ENCODE measurements at places on chromosomes 7 and 10.

DNA sequence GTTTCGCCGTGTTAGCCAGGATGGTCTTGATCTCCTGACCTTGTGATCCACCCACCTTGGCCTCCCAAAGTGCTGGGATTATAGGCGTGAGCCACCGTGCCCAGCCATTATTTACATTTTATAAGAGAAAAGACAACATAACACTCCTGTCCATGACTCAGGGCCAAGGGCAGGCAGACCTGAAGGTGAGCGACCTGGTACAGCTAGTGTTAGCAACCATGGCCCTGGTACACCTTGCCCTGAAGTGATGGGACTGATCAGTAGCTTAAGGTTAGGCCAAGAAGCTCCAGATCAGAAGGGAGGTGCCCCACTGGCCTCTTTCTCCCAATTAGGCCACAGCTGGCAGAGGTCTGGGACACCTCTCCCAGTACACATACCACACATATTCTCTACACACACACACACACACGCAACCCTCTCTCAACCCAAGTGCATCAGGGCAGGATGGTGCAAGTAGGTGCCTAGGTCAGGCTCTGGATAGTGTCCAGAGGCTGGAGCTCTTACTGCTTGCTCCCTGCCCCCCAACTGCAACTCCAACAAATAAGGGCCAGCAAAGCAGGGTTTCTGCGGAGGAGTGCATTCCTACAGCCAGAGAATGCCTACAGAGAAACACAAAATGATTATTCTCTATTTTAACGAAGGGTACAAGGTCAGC lies 43.8 kb downstream of the DPCD start:
- no peak for DNase-seq

DNA sequence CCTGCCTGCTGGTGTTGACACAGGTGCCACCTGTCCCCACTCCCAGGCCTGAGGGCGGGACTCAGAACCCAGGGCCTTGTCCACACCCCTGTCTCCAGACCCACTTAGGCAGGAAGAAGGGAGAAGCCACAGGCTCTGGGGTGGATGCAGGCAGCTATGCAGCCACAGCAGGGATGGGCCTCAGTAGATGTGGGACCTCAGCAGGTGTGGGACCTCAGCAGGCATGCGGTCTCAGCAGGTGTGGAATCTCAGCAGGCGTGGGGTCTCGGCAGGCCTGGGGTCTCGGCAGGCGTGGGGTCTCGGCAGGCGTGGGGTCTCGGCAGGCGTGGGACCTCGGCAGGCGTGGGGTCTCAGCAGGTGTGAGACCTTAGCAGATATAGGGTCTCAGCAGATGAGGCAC lies 118.0 kb upstream of the PITRM1 start:
- no peak for DNase-seq

DNA sequence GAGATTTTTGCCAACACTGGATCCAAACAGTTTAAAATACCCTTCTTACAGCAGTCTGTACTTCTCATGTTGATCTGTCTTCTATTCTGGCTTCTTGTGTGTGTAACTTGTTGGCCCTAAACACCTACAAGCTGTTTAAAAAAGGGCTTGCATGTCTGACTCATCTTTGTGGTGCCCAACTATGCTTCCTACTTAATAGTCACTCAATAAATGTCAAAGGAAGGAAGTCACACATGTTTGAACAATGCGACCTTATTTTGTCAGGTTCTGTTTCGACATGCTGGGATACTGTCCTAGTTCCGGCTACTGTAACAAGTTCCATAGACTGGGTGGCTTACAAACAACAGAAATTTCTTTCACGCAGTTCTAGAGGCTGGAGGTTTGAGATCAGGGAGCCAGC lies 9.4 kb upstream of the GRK5 start:
- DNase-seq: no peak

DNA sequence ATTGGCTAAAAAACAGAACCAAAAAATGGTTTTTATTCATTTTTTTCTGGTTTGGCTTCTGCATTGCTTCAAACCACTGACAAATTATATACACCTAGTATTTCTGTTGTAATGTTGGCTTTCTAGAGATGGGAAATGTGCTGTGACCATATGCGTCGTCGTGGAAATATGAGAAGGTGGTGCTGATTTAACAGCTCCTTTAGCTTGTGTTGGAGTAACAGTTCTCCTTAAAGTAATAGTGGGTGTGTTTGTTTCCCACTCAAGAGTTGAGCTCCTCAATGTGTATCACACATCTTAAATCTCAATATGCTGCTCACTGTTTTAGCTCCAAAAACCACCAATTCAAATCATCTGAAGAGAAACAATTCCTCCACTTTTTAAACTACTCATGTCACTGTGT lies 196.4 kb downstream of the LHFPL3 start:
- DNase-seq: no peak

GRCh38 chr7:103914147-103914899 lies 75.1 kb downstream of the RELN start:
- DNase-seq: no peak

- no peak for DNase-seq
Observed at GRCh38 chr7:141232286-141233051, 158.6 kb downstream of the TMEM178B start.

DNA sequence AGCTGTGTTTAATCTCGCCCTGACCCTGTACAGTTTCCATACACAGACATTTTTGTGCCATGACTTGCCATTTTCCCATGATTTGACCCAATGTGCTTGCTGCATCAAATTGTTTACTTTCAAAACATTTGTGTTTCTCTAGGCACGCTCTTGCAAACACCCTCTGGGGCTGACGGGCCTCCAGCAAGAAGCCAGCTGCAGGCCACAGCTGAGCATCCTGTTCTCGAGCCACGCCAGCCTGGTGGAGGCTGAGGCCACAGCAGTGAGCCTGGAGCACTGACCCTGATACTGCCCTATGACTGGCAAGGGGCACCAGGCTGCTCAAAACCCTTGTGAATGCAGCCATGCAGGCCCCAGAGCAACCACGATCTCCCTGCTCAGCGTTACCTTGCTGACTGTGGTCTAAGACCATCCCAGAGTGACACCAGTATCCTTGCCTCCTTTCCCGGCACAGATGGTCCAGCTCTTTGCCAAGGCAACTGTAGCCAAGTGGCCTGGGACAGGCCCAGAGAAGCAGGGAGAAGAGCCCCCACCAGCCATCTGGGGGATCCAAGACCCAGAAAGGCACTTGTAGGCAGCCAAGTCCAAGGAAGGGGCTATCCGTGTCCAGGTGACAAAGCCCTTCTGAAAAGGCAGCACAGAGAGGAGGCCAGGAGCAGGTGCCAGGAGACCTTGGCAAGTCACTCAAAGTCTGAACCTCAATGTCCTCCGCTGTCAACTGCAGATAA lies 78.5 kb downstream of the OAT start:
- no peak for DNase-seq

- no peak for DNase-seq
Observed at GRCh38 chr7:158582089-158582456, 5.5 kb downstream of the PTPRN2 start.

DNA sequence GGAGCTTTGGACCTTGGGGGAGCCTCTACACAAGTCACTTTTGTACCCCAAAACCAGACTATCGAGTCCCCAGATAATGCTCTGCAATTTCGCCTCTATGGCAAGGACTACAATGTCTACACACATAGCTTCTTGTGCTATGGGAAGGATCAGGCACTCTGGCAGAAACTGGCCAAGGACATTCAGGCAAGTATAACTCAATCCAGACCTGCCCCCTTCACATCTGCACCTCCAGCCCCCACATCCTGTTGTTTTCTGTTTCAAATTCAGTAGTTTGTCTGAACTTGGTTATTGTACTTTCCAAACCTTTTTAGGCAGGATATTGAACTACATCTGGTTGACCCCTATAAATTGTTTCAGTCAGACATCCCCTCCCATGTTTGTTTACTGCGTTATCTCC lies 62.4 kb upstream of the CC2D2B start:
- DNase-seq: no peak

GRCh38 chr7:108415821-108416536 lies 40.3 kb downstream of the NRCAM start:
- DNase-seq: no peak

GRCh38 chr7:6279937-6280336 lies 7.5 kb upstream of the CYTH3 start:
- DNase-seq: no peak

DNA sequence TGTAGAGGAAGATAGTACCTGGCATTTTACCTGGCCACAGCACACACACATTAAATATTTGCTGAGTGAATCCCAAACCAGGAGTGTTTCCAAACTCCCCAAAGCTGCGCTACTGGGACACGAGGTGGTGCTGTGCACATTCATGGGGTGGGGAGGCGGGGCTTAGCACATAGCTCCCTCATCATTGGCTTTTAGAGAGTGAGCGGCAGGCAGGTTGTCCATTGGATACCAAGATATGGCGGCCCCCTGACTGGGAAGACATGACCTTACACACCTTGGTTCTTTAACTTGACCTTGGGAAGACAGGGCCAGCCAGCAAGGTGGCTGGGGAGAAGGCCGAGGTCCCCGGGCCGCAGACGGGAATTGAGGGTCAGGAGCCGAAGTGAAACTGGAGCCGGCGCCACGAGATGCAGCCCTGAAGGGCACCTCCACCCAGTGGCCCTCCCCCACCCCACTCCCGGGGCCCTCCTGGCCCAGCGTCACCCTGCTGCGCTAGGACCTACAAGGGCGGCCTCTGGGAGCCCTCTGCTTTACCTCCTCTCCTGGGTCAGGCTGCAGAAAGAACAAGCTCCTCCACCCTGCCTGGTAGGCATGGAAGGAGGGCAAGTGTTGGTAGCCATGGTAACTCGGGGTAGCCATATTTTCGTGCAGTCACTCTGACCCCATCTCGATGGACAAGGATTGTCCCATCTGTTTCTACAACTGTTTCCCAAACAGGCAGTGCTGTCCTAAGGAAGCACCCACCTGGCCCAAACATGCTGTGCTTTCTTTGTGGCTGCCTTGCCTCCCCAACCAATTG lies 24.0 kb downstream of the TMEM176A start:
- DNase-seq: no peak

GRCh38 chr7:129351320-129351719 lies 82.9 kb upstream of the STRIP2 start:
- no peak for DNase-seq

- no peak for DNase-seq
Observed at GRCh38 chr7:109660401-109660800, 1090.7 kb downstream of the DNAJB9 start.

DNA sequence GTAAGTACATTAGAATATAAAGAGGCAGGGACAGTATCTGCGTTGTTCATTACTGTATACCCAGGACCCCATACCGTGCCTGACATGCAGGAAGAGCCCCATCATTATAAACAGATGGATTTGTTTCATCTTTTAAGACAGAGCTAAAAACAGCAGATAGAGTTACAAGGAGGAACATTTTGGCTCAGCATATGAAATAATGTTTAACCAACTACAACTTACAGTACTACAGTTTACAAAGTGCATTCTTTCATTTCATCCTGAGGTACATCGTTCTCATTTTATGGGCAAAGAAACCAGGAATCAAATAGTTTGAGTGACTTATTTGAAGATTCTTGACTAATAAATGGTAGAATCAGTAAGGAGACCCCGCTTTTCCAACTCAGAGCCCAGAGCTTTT lies 38.1 kb upstream of the AGBL3 start:
- no peak for DNase-seq

DNA sequence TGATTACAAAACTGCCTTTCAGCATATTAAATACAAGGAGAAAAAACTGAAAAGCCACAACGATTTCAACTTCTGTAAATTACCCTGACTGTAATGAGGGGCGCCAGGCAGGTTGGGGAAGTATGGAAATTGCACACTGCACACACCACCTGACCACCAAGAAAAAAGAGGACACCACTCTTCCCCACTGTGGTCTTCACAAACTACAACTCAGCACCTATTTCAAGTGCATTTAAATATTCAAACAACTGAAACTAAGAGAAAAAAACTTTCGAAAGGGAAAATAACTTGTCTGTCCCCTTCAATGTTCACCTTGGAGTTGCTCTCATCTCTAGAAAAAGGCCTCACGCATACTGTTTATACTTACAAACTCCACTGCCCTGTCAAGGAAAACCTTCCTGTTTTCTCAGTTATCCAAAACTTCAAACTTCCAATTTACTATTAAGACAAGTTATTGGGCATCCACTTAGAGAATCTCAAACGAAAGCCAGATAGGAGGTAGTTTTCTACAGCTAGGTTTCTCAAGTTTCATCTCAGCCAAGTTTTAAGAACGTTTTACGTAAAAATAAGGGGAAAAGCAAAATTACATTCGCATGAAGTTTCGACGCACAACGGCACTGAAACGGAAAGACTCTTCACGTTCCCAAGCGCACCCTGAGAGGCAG lies 1.4 kb downstream of the LARP4B start:
- DNase-seq: no peak

- no peak for DNase-seq
Observed at GRCh38 chr7:32588657-32589056, 93.4 kb downstream of the AVL9 start.

DNA sequence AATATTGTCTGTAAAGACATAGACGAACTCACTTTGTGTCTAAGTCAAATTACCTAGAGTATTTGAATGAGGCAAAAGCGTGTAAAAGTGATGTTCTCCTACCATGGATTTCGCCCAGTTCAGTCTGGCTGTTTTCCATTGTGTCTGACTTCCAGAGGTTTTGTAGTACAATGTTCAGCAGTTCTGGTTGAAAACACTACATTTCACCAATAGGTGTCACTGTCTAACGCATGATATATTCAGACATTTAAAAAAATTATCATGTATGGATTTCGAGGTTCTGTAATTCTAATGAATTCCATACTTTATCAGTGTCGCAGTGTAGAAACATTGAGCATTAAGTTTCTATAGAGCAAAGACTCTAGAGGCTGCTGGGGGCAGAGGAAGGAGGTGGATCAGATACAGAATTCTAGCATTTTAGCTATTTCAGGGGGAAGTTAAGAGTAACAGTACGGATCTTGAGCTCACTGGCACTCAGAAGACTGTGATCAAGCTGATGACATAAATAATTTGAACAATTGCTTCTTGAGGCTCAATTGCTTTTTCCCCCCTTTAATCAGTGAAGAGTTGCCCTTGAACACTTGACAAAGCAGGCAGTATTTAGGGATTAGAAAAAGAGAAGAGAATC lies 196.9 kb upstream of the RHOBTB1 start:
- no peak for DNase-seq

DNA sequence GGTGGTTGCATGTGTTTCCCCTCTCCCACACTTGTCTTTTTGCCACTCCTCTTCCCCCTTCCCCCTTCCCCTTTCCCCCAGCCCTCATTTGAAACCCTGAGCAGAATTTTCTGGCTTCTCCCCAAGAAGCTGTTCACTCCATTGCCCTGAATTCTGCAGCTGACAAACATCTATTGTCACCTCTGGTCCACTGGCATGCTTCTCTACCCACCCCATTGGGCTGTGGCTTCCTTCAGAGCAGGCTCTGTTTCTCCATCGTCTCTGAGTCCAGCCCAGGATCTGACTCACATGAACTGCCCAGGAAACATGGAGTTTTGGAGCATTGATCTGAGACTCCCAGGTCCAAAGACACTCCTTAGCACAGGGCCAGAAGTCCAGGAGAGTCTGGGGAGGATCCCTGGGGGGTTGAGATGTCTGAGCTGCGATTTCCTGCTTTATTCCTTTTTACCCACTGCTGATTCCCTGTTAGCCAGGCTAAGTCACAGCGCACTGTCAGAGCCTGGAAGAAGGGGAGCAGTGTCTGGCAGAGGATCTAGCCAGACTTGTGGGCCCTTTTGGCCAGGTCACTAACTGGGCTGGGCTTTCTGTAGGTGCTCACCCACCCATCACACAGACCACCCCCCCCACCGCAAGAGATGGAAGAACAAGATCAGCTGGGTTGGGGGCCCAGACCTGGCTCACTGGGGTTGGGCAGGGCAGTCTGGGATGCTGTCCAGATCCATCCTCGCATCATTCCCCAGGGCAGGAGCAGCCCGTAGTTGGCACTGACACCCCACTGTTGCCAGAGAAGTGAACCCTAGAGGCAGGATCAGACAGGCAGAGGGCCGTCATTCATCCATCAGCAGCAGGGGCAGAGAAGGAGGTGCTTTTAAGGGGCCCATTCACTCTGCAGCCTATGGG lies 3.5 kb downstream of the CHAT start:
- DNase-seq: no peak

- DNase-seq: no peak
Observed at GRCh38 chr7:146185844-146186243, 69.2 kb downstream of the CNTNAP2 start.
